ENCODE measurements at places on chromosomes 4 and X. TPM values are rescaled to one million over a fixed set of nuclear protein-coding genes. Genes with fewer than 3 reads are reported as not detected.

The HS3ST1 gene
- total RNA-seq, result 0.44 TPM

DNA sequence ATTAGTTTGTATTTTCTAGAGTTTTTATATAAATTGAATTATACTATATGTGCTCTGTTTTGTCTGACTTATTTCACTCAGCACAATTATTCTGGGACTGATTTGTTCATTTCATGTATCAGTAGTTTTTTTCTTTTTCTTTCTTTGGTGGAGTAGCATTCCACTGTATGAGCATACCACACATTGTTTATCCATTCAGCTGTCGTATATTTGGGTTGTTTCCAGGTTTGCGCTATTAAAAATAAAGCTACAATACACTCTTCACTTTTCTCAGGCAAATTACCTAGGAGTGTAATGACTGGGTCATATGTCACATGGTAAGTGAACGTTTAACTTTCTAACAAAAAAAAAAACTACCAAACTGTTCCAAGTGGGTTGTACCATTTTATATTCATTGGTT is 9.6 kb upstream of the OTUD4 start:
- DNase-seq, result no peak

The CTAG1A gene
- total RNA-seq, result not detected

GRCh38 chr4:132123870-132124623 is 1025.0 kb upstream of the PCDH10 start:
- peak; percentile 24 for DNase-seq

DNA sequence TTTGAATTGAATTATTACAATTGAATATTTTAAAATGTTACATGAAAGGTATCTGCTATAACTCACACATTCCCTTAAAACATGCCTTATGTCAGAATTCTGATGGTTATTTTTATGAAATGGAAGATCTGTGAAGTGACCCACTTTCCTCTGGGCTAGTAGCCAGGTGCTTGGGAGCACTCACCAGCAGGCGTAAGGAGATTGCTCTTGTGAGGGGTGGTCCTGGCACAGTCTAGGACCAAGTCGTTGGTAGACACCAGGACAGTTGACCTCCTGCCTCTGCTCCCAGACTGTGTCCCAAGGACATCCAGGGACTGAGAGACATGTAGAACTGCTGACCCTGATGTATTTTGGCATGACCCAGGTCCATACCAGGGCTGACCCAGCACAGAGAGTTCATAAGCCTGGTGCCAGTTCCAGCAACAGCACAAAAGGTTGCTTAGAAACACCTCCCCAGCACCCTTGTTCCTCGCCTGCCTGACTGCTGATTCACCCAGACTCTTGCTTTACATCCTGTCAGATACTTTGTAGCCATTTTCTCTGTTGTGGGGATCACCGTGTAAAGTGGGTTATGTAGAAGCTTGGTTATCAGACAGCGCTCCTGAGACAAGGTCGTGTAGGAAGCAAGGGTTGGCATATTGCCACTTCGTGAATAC is 48.5 kb downstream of the NELFA start:
- DNase-seq, result no peak

DNA sequence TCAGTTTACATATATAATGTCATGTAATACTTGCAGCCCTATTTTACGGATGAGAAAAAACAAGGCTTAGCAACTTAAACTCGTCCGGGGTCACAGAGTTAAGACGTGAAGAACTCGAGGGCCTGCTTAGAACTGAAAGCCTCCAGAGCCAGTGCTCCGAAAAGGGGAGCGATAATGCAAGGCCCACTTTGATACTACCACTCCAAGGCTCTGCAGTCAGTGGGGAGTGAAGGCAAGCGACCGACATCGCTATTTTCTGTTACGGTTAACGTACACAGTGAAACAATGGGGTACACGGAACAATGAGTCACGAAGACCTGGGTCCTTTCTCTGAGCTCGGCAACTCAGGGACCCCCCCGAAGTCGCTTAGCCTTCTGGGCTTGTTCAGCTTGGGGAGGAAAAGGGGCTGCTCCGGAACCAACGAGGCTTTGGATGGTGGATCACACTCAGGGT is 965 bp downstream of the PPA2 start:
- no peak for DNase-seq

- no peak for DNase-seq
These were observed 12.2 kb upstream of the FGF16 start for GRCh38 chrX:77434962-77435361.

GRCh38 chrX:41721590-41721989 is 2.4 kb upstream of the GPR82 start:
- DNase-seq, result no peak

The REELD1 gene
- not detected for total RNA-seq

The FDCSP gene
- not detected for total RNA-seq

- DNase-seq, result no peak
These were observed 7.4 kb upstream of the WDFY3 start for GRCh38 chr4:84973856-84974255.

- no peak for DNase-seq
These were observed 417.7 kb downstream of the AR start for GRCh38 chrX:67961516-67961915.

DNA sequence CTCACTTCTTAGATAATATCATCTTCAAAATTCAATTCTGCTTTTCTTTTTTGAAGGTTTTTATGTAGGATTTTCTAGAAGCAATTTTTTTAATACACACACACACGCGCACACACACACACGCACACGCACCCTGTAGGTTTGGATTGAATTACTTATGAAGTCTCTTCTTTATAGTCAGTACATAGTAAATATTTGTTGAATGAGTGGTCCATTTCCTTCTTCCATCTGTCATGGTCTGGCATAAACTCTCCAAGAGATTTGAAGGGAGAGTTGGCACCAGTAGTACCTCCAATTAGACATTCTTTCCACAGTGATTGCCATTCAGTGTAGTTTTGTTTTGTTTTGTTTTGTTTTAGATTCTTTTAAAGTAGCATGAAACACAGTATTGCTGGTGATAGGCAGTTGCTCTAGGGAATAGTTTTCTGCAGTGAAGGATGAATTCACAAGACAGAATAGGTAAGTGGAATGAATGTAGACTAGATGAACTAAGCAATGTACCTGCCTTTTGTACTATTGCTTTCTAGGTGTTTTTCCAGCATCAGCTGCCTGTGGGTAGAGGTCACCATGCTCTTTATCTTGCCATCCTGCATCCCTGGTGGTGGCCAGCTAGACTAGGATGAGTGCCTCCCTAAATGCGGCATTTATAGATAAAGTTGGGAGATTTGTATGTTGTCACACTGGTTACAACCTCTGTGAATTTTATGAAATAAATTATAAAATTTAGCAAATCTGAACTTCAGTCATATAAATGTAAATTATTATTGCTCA is 20.5 kb downstream of the PDLIM5 start:
- DNase-seq, result no peak

DNA sequence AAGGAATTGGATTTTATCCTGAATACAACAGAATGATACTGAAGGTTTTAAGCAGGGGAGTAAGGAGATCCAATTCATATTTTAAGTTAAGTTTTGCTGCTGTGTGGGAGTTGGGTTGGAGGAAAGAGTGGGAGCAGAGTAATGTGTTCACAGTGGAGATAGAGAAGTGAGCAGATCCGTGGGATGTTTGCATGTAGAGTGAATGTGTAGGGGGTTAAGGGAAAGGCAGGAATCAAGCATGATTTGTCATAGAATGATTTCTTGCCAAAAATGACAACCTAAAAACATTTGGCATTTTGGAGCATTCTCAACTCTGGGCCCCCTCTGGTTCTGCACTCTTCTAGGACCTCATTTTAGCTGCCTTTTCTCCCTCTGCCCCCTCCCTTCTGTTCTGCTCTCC is 76.6 kb downstream of the ARHGAP10 start:
- DNase-seq, result no peak

The IL1RAPL1 gene
- total RNA-seq, result 0.13 TPM

The CSN2 gene
- not detected for total RNA-seq

The PCDH18 gene
- total RNA-seq, result 41.2 TPM

GRCh38 chr4:3410401-3411135 is 31.2 kb upstream of the HGFAC start:
- DNase-seq, result no peak

The EDNRA gene
- 2.5 TPM for total RNA-seq

GRCh38 chr4:153189016-153189801 is 15.0 kb upstream of the TRIM2 start:
- no peak for DNase-seq

- peak; percentile 17 for DNase-seq
These were observed 954.3 kb downstream of the PCDH7 start for GRCh38 chr4:31674313-31674947.

- no peak for DNase-seq
These were observed 61.1 kb upstream of the RPL34 start for GRCh38 chr4:108559068-108559793.

- DNase-seq, result no peak
These were observed 18.4 kb upstream of the ACE2 start for GRCh38 chrX:15619053-15619755.

The PABPC5 gene
- total RNA-seq, result 1.7 TPM

The TRIM75 gene
- not detected for total RNA-seq

DNA sequence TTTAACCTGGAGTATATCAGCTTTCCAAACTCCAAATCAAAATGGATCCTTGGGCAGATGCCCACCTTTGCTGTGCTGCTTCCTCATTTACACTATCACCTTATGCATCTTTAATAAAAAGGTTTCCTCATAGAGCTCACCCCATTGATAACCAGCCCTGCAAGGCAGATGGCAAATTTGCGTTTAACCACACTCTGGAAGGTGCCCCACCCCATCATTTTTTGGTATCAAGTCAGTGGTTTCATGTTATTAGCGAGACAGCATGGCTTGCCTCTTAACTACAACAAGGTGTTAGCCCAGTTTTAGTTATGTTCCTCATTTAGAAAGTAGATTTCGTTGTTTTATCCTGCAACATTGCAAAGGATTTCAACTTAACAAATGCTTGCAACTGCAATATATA is 214.0 kb upstream of the WDFY3 start:
- DNase-seq, result no peak

GRCh38 chr4:112257098-112257497 is 25.5 kb downstream of the AP1AR start:
- DNase-seq, result no peak

DNA sequence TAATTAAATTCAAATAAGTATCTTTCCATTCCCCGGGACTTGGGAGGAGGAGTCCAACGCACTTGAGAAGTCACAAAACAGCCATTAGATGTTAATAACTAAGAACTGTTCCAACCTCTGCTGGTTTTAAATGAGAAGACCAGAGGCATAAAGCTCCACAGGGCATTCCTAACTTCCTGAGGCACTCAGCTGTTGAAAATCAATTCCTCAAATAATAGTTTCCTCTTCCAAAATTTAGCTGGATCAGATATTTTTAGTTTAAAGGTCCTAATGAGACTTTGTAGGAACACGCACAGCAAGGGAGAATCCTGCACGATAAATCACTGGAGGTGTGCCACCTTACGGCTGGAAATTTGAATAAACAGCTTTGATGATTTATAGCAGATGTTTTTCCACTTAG is 504.3 kb upstream of the ZFP42 start:
- DNase-seq, result no peak

- no peak for DNase-seq
These were observed 9.2 kb upstream of the ANXA3 start for GRCh38 chr4:78542373-78542772.

The SPIN2B gene
- total RNA-seq, result 11.7 TPM

DNA sequence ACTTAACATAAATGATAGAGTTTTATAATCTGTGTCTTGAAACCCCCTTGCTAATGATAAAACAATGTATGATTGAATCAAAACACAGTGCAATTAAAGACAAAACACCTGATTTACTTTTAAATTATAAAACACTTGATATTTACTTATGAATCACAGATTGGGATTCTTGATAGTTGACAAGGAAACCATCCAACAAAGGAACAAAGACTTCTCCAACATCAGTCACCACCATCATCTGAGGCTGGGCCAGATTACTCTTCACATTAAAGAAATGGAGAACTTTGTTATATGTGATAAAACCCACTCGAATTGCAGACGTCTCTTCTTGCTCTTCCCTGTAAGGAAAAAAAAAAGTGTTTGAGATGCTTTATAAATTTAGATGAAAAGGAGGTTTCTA is 67.4 kb downstream of the METTL14 start:
- DNase-seq, result no peak

The NUP62CL gene
- total RNA-seq, result 5.5 TPM

The GNPDA2 gene
- total RNA-seq, result 4.7 TPM

The P2RY4 gene
- not detected for total RNA-seq

The KCND1 gene
- 4.9 TPM for total RNA-seq

The CDK16 gene
- 130 TPM for total RNA-seq

DNA sequence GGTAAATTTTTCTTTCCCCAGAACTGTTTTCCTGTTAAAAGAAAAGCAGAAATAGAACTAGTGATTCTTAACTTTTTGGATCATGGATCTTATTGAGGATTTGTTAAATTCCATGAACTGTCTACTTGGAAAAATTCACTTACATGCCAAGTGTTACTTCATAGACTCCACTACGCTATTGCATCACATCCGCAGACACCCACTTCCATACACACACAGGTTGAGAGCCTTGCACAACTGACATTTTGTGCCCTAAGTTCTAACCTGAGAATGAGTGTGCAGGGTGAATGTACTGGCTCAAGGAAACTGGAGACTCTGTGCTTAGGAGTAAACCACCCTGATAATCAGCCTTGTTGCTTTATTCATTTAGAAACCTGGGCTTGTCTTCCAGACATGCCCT is 250.5 kb upstream of the EDA2R start:
- no peak for DNase-seq

- no peak for DNase-seq
These were observed 25.4 kb upstream of the AFAP1 start for GRCh38 chr4:7964890-7965662.

The MAGEA8 gene
- not detected for total RNA-seq

DNA sequence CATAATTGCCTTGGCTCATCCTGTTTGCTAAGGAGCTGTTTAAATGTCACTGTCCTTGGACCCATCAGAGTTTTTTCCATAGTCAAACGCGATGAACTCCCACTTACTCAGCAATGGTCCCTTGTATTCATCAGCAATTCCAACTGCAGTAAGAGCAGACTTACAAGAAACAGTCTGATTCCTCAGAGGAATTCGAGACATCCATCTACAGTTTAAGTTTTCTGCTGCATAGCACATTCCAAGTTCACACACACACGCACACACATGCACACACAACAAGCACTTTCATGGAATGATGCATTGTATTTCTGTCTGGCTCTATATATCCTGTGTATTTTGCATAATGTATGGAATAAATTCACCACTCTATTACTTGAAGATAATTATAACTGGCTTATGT is 32.7 kb upstream of the TMEM150C start:
- DNase-seq, result no peak

DNA sequence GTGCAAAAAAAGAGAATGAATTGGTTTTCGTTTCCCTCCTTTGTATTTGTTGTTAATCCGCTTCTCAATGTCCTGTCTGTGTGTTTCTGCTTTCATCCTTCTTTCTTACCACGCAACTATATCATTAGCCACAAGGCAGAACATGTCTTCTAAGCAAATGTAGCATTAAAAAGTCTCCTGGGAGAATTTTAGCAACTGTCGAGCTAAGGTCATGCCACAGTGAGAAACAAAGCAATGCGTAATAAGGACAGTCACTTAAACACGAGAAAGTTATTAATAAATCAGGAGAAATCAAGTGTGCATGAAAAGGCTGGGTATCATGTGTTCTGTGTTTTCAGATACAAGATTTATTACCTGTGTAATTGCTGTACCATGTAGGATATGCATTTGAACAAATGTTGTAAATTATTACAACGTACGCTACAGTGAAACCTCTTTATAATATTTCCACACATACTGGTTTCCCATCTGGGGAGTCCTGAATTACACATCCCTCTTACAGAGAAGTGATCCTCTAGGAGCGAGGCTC is 890.8 kb downstream of the TRIML1 start:
- no peak for DNase-seq

- no peak for DNase-seq
These were observed 258.2 kb upstream of the CXorf51A start for GRCh38 chrX:147072747-147073146.

Measured in WTC11 (cell line).